ENCODE measurements at places on chromosomes 7 and 10.

DNA sequence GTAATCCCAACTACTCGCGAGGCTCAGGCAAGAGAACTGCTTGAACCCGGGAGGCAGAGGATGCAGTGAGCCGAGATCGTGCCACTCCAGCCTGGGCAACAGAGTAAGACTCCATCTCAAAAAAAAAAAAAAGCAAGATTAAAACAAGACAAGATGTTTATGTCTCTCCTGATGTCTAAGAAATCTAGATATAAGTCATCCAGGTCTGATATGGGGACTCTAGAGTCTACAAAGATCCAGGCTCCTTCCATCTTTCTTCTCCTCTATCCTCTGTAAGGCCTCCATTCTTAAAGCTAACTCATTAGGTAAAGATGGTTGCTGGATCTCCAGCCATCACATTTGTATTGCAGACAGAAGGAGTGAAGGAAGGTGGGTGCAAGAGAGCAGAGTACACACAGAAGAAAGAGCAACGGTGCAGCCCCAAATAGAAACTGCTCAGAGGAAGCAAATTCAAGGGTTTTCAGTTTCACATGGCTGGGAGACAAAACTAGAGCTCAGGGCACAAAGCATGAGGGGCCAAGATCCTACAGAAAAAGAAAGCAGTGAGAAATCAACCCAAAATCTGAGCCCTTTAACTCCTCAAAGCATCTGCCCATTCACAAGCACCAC is 57.6 kb downstream of the USP6NL start:
- no peak for DNase-seq

DNA sequence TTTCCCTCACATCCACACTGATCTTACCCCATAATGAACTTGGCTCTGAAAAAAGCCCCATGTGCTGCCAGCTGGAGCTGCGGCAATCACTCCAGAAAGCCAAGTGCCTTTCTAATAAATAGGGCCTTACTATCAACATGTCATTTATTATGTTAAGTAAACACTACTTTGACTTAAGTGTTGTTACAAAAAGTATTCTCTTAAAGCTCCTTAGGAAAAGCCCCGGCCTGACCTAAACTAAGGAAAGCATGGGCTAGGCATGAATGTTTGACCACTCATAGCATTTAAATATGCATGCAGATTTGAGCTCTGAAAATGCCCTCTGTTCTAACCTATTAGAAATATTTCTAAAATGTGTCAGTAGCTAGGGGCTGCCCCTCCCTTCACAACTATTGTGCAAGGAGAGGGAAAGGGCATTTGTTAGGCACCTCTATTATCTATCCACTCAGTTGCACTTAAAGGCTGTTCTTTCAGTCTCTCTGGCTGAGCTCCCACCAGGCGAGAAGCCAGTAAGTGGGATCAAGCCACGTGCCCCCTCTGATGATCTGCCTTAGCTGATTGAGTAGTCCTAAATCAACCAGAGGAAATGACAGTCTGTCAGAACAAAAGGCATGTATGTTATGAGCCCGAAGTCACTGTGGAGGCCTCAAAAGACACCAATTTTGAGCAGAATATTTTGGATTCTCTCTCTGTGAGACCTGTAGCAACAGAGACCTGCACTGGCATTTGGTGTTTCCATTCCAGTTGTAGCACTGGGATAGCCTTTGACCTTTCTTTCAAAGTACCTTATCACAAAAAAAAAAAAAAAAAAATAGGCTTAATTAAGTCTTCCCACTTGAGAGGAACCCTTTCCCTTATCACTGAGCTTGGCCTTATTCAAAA is 77.1 kb downstream of the ITGB8 start:
- DNase-seq, result peak; percentile 25

- no peak for DNase-seq
Measured at GRCh38 chr10:78595269-78595619, 473.5 kb upstream of the ZMIZ1 start.

- DNase-seq, result no peak
Measured at GRCh38 chr10:74432841-74433594, 282.0 kb downstream of the ADK start.

DNA sequence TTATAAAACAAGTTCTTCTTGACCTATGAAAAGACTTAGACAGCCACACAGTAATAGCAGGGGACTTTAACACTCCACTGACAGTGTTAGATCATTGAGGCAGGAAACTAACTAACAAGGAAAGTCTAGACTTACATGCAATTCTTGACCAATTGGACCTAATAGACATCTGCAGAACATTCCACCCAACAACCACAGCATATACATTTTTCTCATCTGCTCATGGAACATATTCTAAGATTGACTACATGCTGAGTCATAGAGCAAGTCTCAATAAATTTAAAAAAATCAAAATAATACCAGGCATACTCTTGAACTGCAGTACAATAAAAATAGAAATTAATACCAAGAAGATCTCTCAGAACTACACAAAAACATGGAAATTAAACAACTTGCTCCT is 219.5 kb upstream of the HPS1 start:
- no peak for DNase-seq

DNA sequence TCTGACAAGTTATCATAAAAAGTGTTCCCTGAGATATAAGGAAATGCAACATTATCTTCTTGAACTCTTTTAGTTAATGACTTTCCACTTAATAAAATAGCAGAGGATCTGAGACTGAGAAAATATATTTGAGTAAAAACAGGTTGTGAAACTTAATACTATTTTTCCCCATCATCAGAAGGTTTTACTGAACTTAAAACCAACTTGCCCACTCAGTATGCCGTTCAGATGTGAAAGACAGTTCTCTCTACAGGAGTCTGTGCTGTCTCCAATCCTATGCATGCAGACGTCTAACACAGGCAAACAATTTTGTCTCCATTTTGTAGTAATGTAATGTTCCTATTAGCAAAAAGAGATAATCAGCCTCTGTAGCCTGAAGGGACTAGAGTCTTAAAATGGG is 38.2 kb upstream of the CYP2C18 start:
- no peak for DNase-seq

GRCh38 chr10:29189256-29189655 is 99.6 kb upstream of the LYZL1 start:
- no peak for DNase-seq

- no peak for DNase-seq
Measured at GRCh38 chr7:102193806-102194205, 92.9 kb upstream of the SH2B2 start.

DNA sequence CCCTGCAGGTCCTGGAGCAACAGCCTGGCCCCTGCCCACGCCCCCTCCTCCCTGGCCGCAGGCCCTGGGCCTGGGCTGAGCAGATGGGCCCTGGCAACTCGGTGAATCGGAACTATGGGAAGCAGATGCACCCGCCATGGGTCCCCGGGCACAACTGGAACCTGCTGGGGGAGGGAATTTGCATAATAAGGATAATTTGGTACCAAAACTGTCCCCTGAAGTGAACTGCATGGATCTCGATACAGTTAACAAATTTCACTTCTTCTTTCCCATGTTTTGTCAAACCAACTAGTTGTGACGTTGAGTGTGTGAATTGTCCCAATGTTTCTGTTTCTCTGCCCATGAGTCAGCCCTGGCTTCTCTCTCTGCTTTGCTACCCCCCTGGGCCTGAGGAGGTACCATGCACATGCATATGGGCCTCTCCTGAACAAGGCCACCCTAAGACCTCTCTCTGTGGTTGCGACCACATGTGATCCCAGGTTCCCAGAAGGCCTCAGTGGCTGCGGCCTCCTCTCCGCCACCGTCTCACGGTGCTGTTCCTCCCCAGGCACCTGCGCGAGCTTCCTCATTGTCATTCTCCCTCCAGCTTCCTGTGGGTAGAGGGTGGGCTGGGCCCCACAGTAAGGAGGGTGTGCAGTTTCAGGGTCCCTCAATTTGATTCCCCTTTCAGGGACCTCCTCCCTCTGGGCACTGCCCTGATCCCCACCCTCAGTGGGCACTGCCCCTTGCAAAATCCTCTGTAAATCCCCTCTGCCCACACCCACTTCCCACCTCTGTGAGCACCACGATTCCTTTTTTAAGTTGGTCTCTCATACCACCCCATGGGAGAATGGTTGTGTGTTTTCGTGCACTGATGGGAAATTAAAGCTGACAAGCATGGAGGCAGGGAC is 40.0 kb downstream of the FIGNL1 start:
- DNase-seq, result no peak

- no peak for DNase-seq
Measured at GRCh38 chr10:89644691-89644966, 413 bp downstream of the PANK1 start.

DNA sequence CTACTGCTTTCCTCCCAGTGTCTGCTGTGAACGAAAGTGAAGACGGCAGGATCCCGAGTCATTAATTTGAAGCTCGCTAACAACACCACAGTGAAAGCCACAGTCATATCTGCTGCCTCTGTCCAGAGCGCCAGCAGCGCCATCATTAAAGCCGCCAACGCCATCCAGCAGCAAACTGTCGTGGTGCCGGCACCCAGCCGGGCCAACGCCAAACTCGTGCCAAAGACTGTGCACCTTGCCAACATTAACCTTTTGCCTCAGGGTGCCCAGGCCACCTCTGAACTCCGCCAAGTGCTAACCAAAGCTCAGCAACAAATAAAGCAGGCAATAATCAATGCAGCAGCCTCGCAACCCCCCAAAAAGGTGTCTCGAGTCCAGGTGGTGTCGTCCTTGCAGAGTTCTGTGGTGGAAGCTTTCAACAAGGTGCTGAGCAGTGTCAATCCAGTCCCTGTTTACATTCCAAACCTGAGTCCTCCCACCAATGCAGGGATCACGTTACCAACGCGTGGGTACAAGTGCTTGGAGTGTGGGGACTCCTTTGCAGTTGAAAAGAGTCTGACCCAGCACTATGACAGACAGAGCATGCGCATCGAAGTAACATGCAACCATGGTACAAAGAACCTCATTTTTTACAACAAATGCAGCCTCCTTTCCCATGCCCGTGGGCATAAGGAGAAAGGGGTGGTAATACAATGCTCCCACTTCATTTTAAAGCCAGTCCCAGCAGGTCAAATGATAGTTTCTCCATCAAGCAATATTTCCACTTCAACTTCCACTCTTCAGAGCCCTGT is 94.8 kb upstream of the KCNMA1 start:
- no peak for DNase-seq

- DNase-seq, result no peak
Measured at GRCh38 chr7:486216-486743, 33.4 kb downstream of the PDGFA start.

GRCh38 chr7:20466543-20467021 is 135.9 kb downstream of the ITGB8 start:
- no peak for DNase-seq

DNA sequence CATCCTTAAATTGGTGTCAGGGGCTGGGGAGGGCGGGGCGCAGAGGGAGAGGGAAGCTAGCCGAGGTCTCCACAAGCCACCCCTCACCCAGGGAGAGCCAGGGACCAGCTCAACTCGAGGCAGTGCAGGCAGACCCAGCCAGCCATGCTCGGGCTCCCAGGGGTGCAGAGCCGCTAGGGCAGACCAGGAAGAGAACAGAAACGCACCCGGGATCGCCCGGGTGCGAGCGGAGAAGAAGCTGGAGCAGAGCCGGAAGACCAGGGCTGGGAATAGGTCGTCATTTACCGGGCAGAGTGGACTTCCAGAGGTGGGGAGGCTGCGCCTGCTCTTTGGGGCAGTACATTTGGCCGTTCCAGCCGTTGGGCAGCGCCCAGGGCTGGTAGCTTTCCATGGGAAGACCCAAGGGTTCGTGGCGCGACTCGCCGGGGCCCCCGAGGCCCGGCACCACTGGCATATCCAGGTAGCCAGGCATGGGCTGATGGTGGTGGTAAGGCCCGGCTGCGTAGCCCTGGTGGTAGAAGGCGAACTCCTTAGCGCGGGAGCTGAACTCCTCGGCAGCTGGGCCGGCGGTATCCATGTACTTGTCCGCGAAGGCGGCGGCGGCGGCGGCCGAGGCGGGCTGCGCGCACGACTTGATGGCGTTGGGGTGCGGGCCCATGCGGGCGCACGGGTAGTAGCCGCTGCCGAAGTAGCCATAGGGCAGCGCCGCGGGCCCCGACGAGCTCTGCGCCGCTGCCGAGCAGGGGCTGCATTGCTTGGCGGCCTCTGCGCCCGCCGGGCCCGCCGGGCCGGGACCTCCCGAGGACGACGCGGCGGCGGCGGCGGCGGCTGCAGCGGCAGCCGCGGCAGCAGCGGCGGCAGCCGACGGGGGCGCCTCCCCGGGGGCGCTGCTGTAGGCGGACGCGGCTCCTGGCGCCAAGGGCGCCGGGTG is 755 bp downstream of the HOXA13 start:
- DNase-seq, result no peak

DNA sequence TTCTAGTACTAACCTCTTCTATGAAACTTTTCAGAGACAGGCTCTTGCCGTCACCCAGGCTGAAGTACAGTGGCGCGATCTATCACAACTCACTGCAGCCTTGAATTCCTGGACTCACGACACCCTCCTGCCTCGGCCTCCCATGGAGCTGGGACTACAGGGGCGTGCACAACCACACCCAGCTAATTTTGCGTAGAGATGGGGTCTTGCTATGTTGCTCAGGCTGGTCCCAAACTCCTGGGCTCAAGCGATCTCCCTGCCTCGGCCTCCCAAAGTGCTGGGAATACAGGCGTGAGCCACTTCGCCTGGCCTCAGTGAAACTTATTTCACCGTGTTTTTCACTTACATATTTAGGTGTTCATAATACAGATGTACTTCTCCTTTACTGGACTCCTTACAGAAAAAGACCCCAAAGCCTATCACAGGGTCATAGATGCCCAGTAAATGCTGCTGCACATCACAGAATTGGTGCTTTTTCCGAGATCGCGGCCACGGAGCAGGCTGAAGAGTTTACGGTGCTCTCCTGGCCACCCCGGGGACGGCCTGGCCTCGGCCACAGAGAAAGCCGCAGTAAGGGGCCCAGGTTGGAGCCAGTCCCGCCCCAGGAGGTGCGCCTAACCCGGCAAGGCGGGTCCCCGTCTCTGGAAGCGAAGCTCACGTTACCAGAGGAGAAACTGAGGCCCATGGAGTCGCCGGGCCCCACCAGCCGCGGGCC is 595 bp downstream of the TBL2 start:
- no peak for DNase-seq

DNA sequence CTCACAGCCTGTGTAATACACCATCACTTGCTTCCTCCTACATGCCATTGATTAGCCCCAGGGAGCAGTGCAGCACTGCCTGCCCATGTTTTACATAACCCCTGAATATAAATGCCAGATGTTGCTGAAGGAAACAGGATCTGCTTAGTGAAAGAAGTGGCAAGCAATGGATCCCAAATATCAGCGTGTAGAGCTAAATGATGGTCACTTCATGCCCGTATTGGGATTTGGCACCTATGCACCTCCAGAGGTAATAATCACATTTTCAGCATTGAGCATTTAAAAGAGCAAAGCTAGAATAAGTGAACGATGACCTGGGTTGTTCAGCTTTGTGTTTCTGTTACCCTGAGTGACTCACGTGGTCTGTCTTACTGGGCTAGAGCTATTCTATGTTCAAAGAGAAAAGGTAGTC is at the start of gene AKR1C4:
Gene AKR1C4 (plus strand): TSS at position 136 of the 412 bp plus-strand sequence. CDS start 31 bp downstream, at position 167.
- no peak for DNase-seq

Measured in tibial nerve (tissue), 4 donors.